ENCODE measurements at places on chromosomes 12 and 14.
A peak's percentile ranks its signal among the peaks of the same experiment; 100 is the strongest.

- no peak for DNase-seq
Observed at GRCh38 chr12:2507814-2508213, 287.0 kb upstream of the FKBP4 start.

GRCh38 chr12:27176765-27177164 is 67.3 kb upstream of the STK38L start:
- peak; percentile 83 for DNase-seq

- no peak for DNase-seq
Observed at GRCh38 chr14:44756554-44756953, 205.2 kb downstream of the KLHL28 start.

DNA sequence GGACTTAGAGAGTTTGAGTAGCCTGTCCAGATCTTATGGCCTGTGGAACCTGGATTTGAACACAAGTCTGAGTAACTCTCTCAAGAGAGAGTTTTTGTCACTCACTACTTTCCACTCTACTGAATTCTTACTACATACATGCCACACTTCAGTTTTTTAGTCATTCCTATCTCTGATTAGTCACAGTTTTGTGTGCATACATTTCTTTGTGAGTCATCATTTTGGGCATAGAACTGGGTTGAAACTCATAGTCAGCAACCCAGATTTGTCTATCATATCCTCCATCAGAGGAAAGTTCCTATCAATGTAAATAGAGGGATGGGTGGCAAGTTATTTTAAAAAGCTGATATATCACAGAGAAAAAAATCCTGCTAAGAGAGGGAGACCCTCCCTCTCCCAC is 42.9 kb downstream of the FLRT2 start:
- peak; percentile 78 for DNase-seq

GRCh38 chr14:24409192-24409591 is 10.4 kb downstream of the NYNRIN start:
- DNase-seq = no peak

Measured in suppressor macrophage treated with lipopolysaccharide for 4 hours (primary cell).